ENCODE measurements at places on chromosomes 13 and 19.

DNA sequence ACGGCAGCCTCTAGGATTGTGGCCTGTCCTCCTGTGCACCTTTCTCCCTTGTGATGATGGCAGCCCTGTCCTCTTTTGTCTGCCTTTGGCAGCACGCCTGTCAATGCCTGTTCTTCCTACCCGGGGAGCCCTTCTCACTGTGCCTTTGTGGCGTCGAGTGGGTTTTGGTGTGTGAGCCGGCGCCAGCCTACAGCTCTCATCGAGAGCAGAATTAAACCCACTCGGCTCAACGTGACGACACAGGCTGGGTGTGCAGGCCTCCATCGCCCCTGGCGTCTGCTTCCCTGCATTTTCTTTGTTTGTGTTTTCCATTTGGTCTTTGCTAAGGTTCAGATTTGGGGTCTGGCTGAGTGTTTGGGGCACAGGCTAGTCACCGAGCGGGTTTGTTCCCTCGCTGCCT lies 34.4 kb downstream of the AP1M1 start:
- no peak for DNase-seq

DNA sequence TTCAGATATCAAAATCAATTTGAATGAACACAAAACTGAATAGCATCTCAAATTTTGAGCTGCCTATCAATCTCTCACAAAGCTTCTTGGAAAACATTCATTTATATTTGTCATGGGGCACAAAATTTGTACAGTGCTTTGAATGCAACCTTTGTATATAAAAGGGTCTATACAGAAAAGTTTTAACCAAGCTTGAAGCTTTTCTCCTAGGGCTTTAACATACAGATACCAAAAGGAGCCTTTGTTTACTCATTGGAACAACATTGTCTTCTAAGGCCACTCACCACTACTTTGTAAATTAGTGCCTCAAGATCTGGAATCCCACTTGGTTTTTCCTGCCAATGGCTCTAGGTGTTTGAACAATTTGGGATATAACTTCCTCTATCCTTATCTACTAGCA lies 21.2 kb downstream of the LNX2 start:
- DNase-seq: no peak

- no peak for DNase-seq
Observed at GRCh38 chr13:113952151-113952982, 21.5 kb downstream of the C13orf46 start.

DNA sequence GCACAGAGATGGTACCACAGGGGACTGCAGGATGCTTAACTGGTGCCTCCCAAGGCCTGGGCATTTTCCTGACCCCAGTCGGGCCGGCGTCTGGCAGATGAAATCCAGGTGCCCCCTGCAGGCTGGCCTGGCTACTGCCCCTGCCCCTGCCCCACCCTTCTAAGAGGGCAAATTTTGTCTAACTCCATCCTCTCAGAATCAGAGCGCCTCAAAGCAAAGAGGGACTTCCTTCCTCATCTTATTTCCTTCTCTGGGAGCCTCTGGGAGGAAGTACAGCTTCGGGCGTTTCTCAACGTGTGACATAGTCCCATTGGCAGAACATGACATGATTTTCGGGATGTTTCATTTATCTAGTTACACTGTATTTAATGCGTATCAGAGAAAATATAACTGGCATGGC lies 2.7 kb downstream of the PRKACA start:
- DNase-seq: no peak

GRCh38 chr13:110714797-110715394 lies 1.4 kb downstream of the ING1 start:
- no peak for DNase-seq

DNA sequence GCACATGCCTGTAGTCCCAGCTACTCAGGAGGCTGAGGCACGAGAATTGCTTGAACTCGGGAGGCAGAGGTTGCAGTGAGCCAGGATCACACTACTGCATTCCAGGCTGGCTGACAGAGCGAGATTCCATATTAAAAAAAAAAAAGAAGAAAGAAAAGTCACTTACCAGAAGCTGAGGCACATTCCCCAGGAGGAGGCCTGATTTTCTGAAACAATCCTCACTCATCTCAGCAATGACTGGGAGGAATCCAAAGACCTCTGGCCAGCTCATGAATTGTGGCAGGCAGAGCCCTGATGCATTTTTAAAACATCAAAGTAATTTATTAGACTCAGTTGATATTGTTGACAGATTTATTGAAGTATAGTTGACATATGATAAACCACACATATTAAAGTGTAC lies 206.3 kb downstream of the FOXO1 start:
- DNase-seq: no peak
